Omental fat pad (tissue), 4 donors: ENCODE measurements at places on chromosomes 11 and 22. TPM values are rescaled to one million over a fixed set of nuclear protein-coding genes. Genes with fewer than 3 reads are reported as not detected.

The WDR74 gene
- total RNA-seq = 40.3 TPM

The CHADL gene
- 0.56 TPM for total RNA-seq

The NXPE2 gene
- total RNA-seq = not detected

DNA sequence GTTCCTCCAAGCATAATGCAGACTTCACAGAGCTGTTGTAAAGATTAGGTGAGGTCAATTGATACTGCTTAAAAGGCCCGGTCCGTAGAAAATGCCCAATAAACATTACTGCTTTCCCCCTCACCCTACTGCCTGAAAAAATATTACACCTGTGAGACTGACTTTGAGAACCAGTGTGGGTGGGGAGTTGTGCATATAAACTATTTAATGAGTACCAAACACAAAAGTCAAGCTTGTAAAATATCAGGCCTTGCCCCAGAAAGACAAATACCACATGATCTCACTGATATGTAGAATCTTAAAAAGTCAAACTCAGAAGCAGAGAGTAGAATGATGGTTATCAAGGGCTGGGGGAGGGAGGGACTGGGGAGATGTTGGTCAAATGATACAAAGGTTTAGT, 46.7 kb downstream of the C22orf42 start:
- no peak for DNase-seq

- no peak for DNase-seq
Observed at GRCh38 chr11:1755692-1756561, 5.5 kb upstream of the IFITM10 start.

DNA sequence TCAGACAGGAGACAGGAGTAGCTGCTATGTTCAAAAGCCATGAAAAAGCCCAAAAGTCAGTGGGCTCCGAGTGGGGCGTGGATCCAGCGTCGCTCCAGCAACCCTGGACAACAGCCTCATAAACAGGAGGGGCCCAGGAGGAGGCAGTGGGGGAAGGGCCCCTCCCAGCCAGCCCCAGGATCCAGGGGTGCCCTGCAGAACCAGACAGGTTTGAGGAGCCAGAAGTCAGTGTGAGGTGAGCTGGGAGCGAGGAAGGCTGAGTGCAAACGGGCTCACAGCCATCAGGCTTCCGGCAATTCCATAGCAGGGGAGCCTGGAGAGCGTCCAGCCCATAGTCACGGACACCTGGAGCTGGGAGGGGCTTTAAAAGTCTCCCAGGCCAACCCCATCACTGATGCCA, 217.7 kb downstream of the MN1 start:
- DNase-seq = no peak

DNA sequence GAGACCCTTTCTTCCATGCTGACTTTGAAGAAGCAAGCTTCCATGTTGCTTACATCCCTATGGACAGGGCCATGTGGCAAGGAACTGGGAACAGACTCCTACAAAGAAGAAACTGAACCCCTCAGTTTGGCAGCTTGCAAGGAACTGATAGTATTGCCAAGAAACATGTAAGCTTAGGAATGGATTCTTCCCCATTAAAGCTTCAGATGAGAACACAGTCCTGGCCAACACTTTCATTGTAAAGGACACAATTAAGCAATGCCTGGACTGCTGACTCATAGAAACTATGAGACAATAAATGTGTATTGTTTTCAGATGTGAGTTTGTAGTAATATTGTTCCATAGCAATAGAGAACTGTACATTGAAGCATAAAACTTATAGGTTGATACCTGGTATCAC, 82.4 kb downstream of the AASDHPPT start:
- DNase-seq = no peak
